CD4-positive, alpha-beta T cell treated with Interleukin-17A for 1 hour (primary cell): ENCODE measurements at places on chromosomes 16 and 17.
A peak's percentile ranks its signal among the peaks of the same experiment; 100 is the strongest.

DNA sequence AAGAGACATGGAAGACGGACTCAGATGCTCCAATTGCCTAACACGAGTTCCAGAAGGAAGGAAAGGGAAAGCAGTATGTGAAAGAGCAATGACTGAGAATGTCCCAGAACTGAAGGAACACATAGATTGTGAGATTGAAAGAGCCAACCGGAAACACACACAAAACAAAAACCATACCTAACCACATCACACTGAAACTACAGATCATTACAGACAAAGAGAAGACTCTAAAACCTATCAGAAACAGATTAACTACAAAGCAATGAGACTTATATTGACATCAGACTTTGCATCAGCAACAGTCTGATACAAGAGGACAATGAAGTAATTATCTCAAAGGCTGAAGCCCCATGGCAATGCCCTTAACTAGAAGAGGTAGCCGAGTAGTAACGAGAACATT, 45.6 kb upstream of the CLEC18B start:
- DNase-seq: no peak

DNA sequence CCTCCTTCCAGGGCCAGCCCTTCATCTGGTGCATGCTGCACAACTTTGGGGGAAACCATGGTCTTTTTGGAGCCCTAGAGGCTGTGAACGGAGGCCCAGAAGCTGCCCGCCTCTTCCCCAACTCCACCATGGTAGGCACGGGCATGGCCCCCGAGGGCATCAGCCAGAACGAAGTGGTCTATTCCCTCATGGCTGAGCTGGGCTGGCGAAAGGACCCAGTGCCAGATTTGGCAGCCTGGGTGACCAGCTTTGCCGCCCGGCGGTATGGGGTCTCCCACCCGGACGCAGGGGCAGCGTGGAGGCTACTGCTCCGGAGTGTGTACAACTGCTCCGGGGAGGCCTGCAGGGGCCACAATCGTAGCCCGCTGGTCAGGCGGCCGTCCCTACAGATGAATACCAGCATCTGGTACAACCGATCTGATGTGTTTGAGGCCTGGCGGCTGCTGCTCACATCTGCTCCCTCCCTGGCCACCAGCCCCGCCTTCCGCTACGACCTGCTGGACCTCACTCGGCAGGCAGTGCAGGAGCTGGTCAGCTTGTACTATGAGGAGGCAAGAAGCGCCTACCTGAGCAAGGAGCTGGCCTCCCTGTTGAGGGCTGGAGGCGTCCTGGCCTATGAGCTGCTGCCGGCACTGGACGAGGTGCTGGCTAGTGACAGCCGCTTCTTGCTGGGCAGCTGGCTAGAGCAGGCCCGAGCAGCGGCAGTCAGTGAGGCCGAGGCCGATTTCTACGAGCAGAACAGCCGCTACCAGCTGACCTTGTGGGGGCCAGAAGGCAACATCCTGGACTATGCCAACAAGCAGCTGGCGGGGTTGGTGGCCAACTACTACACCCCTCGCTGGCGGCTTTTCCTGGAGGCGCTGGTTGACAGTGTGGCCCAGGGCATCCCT, 7.4 kb downstream of the NAGLU start:
- DNase-seq: no peak

DNA sequence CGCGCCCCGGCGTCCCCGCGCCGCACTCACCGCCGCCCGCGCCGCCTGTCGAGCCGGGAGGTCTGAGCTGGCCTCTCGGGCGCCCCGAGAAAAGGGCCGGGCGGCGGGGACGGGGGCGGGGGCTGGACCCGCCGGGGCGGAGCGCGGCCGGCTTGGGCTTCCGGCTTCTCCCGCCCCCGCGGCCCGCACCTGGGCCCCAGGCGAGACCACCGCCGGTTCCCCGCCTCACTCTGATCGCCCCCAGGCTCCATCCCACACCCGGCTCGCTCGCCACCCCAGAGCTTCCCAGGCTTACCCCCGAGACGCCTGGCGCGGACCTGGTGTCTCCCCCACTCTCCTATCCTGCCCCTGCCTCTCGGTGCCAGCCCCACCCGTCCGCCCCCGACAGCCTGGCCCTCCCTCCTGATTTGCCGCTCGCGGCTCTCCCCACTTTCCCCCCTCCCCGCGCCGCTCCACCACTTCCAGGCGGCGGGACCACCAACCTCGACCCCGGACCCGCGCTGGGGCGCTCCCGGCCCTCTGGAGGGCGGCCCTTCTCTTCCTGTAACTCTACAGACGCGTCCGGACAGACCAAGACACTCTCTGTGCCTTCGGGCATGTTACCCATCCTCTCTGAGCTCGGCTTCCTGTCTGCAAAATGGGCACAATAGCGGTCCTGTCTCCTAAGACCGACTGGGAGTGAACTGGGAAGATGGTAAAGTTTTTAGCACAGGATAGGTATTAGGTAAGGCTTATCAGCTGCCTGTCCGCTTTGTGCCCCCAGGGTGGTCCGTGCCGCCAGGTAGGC, at the start of gene LITAF:
TSS of gene LITAF (minus strand) at position 64 of the 787 bp plus-strand sequence. CDS start 30,189 bp downstream, outside the sequence.
- DNase-seq: peak; percentile 62

GRCh38 chr16:80804056-80804525, 307 bp downstream of the CDYL2 start:
- DNase-seq: peak; percentile 65

DNA sequence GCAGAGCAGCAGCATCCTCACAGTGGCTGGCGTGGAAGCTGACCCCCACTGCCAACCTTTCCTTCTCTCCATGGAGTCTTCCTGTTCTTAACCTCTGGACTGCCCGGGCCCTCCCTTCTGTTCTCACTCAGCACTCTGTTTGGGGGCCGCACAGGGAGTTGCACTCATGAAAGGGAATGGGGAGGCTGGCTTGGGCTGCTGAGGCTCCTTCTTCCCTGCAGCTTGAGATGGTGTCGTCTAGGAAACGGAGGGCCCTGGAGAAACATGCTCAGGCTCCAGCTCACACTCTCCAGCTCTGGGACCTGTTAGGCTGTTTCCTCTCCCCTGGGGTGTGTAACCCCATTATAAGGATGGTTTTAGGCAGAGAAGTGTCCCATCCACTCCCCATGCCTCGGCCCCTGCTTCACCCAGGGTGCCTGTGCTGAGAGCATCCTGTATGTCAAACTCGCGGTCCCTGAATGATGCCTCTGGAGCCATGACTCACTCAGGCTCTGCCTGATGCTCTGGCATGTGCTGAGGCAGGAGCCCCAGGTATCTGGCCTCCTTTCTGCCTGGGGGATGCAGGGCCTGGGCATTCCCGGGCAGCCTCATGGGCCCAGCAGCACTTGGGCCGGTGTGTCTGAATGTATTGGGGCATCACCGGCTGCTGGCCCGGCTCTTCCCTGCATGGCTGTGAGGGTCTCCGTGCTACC, 18.9 kb downstream of the TMEM94 start:
- DNase-seq: no peak

DNA sequence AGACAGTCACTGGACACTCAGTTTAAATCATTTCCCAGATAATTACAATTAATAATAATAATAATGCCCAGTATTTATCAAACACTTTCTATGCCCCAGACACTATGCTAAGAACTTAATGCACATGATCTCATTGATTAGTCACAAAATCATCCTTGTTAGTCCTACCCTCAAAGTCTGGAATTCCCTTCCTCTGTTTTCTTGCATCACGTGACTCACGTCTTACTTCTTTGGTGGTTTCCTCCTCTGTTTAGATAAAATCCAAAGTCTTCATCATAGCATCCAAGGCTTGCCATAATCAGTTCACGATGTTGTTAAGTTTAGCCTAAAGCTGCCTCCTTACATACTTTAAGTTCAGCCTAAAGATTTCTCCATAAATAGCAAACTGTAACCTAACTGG, 471.9 kb downstream of the PMP22 start:
- DNase-seq: no peak

- DNase-seq: no peak
Measured at GRCh38 chr16:50234771-50235556, 31.4 kb upstream of the ADCY7 start.

GRCh38 chr16:49542946-49543630, 169.5 kb downstream of the C16orf78 start:
- DNase-seq: no peak

DNA sequence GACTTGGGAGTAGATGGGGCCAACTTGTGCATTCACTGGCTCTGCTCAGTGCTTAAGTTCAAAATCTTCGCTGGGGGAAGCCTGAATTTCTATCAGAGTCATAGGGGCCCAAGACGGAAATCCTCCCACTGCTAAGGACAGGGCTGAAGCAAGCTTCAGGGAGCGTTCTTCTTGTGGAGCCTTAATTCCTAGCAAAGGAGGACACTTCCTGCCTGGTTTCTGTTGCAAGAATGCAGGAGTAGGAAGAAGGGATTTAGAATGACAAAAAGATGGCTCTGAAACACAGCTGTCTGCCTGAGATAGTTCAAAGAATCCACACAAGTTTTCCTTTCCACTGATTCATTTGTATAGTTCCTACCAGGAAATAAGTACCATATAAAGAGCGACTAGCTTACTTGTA, 26.4 kb downstream of the PSME3IP1 start:
- no peak for DNase-seq

DNA sequence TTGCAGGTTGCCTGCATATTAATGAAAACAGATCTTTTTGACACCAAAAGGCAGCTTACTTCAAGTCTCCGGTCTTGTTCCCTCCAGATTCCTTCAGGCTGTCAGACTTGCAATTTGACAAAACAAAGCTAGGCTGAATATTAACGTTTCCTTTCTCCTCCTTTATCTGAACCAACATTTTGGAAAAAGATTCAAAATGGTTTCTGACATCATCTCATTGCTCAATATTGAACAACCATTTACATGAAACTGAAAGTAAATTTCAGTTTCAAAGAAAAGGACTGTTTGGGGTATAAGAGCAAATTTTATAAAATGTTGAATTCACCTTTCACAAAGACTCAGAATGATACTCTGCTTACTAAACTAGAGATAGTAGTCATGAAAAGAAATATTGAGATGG, 521.8 kb downstream of the KCNJ2 start:
- no peak for DNase-seq

GRCh38 chr16:84788920-84789391, 30.8 kb upstream of the CRISPLD2 start:
- DNase-seq: no peak

DNA sequence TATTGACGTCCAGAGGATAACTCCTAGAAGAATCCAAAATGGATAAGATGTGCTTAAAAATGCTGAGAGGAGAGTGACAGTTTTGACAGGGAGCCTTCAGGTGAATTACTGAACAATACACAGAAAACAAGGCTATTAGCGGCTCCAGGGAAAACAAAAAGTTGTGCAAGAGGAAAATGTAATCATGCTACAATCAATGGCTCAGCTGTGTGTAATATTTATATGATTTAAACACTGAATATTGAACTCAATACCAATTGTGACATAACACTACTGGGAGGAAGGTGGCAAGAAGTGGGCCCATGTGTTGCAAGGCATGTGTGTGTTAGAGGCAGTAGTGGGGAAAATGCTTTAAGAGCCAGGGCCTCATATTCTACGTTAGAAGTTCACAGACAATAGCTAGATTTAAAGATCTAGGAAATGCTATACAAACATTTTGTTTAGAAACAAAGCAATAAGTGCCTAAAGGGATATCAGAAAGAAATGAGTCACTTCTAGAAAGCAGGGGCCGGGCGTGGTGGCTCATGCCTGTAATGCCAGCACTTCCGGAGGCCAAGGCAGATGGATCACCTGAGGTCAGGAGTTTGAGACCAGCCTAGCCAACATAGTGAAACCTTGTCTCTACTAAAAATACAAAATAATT, 253.2 kb upstream of the IRX5 start:
- DNase-seq: no peak

- DNase-seq: no peak
Measured at GRCh38 chr17:7750321-7750821, 32.8 kb downstream of the DNAH2 start.

- no peak for DNase-seq
Measured at GRCh38 chr17:1769822-1770477, 8.1 kb downstream of the SERPINF1 start.

- no peak for DNase-seq
Measured at GRCh38 chr16:85274924-85275323, 162.7 kb upstream of the CIBAR2 start.

DNA sequence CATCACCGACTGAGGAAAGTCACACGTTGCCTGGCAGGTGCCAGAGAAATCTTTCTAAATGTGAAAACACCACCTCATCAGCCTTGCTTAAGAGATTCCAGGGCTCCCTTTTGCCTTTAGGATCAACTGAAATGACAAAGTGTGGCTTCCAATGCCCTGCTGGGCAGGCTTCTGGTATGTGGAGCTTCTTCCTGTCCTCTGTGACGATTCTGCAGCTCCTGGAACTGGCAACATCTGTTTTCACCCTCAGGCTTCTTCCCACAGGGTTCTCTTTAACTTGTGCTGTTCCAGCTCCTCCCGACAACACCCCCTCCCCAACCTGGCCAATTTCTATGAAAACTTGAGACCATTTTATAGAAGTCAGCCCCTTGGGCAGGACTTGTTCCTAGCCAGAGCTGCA, 4.8 kb upstream of the ZDHHC1 start:
- DNase-seq: no peak

GRCh38 chr16:8869212-8869987, 594 bp upstream of the CARHSP1 start:
- DNase-seq: no peak

- no peak for DNase-seq
Measured at GRCh38 chr17:16926571-16927451, 45.1 kb downstream of the TNFRSF13B start.

GRCh38 chr16:89823087-89823823, 5.0 kb upstream of the SPIRE2 start:
- DNase-seq: no peak

DNA sequence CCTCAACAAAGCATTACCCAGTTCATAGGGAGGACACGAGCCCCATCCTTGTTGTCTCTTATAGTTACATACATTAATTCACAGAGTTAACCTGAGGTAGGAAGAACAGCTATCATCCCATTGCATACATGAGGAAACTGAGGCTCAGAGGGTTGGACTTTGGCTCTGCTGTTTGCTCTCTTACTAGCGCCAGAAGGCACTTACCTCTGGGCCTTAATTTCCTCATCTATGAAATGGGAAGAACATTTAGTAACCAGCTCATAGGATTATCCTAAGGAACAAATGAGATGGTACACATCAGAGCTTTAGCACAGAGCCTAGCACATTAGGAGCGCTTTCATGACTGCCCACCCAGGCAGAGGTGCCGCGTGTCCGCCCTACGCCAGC, 27.6 kb downstream of the NEUROD2 start:
- no peak for DNase-seq

DNA sequence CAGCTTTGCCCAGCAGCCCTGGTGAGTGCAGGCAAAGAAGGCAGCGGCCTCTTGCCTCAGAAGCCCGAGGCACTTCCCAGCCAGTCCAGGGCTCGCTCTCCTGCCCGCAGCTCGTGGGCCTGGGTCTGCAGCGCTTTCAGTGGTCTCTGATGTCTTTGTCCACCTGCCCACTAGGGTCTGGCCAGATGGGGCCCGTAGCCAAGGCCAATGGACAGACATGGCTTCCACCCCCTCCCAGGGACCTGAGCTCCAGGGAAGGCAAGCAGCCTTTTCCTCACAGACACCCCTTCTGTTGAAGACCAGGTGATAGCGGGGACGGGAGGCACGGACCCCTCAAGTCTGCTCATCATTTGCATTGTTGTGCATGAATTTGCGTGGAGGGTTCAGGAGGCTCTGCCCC, 33.7 kb upstream of the ZC3H18 start:
- DNase-seq: no peak

- DNase-seq: no peak
Measured at GRCh38 chr16:14384745-14385144, 245.3 kb downstream of the PARN start.
